ENCODE measurements at places on chromosomes 12 and 14.

DNA sequence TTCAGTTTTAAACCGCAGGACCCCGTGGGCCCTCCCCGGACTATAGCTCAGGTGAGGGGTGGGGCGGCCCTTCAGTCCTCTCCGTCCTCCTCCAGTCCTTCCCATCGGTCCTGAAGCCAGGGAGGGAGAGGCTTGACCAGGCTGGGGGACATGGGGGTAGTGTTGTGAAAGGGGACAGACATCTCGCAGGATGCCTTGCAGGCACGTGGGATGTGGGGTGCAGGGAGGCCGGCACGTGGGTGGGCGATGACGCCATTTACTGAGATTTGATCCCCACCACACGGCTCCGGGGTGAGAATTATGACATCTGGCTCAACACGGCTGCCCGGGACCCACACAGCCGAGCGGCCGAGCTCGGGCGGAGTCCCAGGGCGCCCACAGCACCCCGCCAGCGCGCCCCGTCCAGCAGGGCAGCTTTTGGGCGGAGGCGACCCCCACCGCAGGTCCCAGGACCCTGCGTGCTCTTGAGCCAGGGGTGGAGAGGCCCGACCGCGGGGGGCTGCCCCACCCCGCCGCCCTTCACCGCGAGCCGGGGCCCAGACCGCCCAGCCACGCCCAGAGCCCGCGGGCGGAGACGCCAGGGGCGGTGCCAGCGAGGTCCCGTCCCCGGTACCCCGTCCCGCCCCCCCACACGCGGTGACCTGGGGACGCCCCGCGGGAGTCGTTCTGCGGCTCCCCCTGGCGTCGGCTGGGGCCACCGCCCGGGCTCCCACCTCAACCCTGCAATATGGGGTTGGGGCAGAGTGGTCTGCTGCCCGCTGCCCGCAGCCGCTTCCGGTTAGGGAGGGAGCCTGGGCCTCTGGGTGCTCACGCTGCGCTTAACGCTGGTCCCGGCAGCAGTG, 3.3 kb upstream of the EXOC3L4 start:
- DNase-seq = peak; percentile 86

DNA sequence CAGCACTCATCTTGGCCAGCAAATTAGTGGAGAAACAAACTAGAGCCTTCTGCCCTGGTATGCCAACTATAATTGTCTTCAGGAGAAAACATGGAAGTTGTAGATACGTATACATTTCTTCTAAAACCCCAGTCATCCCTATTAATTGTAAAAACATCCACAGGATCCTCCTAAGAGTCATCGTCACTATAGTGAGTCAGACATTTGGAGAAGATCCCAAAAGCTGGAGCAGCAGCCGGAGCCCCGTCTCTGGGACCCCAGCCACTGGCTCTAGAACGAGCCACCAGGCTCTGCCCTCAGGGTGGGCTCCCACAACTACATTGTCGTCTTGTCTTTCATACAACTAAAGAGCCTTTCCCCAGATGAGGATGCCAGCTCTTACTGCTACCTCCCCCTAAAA, 15.5 kb downstream of the PRKAB1 start:
- DNase-seq = peak; percentile 47

- DNase-seq = no peak
These were observed 1.3 kb upstream of the DYNC1H1 start for GRCh38 chr14:101963052-101963451.

DNA sequence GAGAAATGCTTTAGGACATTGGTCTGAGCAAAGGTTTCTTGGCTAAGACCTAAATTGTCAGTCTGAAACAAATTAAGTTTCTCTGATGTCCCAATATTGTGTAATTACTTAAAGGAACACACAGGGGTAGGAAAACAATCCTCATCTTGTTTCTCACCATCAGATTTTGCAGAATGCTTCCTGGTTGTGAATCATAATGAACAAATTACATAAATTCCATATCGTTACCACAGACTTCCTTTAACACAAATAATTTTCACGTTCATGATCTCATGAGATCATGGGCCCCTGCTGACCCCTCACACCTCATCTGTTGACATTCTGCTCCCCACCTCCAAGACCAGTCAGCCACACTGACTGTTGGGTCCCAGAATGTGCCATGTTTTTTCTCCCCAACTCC, 194.1 kb downstream of the MON2 start:
- peak; percentile 77 for DNase-seq

- no peak for DNase-seq
These were observed 64.1 kb downstream of the LRP6 start for GRCh38 chr12:12202747-12203146.

- DNase-seq = peak; percentile 93
These were observed 96.9 kb upstream of the TMPO start for GRCh38 chr12:98418357-98419075.

- no peak for DNase-seq
These were observed 25.4 kb downstream of the HSPB8 start for GRCh38 chr12:119204131-119204530.

- no peak for DNase-seq
These were observed 132.7 kb downstream of the SLC41A2 start for GRCh38 chr12:104825408-104825807.

- DNase-seq = no peak
These were observed 37.9 kb downstream of the CYP46A1 start for GRCh38 chr14:99721792-99722516.

- DNase-seq = no peak
These were observed 129.8 kb upstream of the CPM start for GRCh38 chr12:69062621-69063237.

- no peak for DNase-seq
These were observed 66.6 kb downstream of the ERGIC2 start for GRCh38 chr12:29314416-29314815.

GRCh38 chr14:85523624-85524023, 6.3 kb upstream of the FLRT2 start:
- DNase-seq = no peak

DNA sequence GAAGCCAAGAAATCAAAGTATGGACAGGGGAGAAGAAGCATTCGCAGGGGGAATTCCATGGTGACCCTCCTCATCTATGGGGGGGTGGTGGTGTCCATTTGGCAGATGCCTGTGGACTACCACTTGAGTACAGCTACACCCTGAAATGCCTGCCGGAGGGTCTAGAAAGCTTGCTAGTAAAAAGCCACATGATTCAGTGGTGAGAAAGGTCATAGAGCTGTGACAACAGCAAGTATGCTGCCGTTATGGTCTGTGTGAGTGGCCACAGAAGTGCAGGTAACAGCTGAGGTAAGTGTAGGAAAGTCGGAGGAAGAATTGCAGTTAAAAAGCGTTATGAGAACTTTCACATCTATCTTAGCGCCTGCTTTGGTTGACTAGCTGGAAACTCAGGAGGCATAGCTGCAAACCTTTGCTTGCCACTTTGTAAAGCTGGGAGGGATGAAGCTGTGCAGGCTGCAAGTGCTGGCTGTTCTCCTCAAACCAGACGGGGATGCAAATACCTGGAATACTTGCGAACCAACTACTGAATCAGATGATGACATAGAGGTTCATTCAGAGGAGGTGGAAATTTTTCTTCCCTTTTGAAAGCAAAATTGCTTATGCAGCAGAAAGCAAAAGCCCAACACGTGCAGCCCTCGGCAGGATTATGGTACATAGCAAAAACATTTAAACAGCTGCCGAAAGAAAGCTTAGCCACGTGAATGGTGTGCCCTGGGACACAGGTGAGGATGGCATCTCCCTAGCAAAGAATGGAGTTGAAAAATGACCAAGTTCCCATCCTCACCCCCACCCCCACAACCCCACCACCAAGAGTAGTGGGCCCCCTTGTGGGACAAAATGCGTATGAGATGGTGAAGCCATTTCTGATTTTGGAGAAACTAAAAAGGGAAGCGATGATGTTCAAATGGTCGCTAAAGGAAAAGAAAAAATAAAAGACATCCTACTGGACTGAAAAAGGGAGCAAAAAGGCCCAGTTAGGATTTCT, 287.0 kb downstream of the RERGL start:
- DNase-seq = no peak

GRCh38 chr12:6424866-6425265, 19.9 kb upstream of the CD27 start:
- DNase-seq = no peak

DNA sequence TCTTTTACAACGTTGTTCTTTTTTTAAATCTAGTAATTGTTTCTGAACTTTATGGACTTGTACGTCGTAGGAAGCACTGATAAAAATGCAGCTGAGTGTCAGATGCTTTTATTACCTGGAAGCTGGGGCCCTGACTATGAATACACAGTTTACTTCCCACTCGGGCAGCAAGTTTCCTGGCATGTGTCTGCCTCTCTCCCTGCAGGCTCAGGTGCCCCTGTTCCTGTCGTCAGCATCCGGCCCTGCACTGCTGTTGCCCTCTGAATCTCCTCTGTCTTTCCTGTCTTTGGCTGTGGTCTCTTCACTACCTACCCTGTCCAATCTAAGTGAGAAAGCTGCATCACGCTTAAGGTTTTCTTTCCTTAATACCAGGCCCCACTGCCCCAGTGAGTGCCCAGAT, 75.8 kb downstream of the PELI2 start:
- DNase-seq = no peak

GRCh38 chr12:34602213-34602940, 580.1 kb downstream of the ALG10 start:
- peak; percentile 1 for DNase-seq

DNA sequence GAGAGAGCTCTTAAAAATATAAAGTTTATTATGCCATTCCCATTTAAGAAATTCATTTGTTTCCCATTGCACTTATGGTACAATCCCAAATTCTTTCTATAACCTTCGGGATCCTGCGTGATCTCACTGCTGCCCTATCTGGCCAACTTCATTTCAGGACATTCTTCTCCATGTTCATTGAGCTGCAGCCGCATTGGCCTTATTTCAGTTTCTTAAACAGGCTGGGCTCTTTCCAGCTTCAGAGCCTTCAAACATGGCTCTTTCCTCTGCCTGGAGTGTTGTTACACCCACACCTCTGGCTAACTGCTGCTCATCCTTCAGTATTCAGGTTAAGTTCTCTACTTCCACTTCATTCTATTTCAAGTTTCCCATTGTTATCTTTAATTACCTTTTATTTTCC, 58.5 kb upstream of the LRTM2 start:
- DNase-seq = no peak

- DNase-seq = peak; percentile 22
These were observed 28.0 kb upstream of the ADIPOR2 start for GRCh38 chr12:1662761-1663439.

GRCh38 chr14:35342489-35343010, 50.4 kb downstream of the PSMA6 start:
- DNase-seq = no peak

DNA sequence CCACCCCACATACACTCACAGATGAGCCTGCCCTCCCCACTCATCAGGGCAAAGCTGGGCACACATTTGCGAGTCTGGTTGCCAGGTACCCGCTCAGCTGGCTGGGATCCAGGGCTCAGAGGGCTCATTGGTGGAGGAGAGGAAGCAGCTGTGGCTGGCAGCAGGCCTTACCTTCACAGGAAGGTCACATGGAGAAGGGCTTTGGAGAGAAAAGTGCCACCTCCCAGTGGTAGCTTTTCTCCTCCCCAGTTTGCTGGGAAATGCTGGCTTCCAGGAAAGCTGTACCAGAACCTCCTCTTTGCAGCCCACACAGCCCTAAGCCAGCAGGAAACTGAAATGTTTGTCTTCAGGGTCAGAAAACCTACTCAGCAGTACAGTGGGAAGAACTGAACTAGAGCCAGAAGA, 55.6 kb downstream of the LGMN start:
- no peak for DNase-seq

- DNase-seq = no peak
These were observed 439.6 kb upstream of the LRFN5 start for GRCh38 chr14:41167040-41167439.

DNA sequence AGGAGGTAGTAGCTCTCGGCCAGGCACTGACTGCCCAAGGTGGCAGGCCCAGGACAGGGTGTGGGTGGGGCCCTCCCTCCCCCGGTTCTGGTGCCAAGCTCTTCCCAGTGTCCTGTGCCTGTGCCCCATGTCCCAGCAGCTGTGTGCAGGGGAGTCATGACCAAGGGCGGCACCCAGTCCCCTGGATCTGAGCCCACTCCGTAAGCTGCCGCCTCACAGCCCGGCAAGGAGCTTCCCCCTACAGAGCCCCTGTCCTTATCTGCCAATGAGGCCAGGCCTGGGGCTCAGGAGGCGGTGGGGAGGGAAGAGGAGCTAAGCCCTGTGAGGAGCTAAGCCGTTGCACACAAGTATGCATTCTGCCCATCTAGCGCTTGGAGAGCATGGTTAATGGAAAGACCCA, 5.6 kb upstream of the C14orf180 start:
- DNase-seq = no peak

GRCh38 chr14:76927971-76928700, 100.4 kb downstream of the IRF2BPL start:
- DNase-seq = no peak

DNA sequence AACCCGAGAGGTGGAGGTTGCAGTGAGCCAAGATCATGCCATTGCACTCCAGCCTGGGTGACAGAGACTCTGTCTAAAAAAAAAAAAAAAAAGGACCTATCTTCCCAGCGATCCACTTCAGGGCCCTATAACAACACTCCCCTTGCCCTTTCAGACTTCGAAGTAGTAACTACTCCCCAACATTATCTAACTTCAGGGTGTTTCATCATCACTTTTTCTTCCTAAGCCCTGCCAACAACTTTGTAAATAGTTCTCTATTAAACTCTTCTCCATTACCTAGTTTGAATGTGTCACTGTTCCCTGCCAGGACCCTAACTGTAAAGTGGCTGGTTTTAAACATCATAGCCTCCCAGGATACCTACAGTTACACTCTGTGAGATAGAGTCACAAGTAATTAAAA, 220.8 kb downstream of the BTG1 start:
- DNase-seq = no peak

GRCh38 chr14:44154874-44155273, 352.2 kb downstream of the FSCB start:
- DNase-seq = no peak

DNA sequence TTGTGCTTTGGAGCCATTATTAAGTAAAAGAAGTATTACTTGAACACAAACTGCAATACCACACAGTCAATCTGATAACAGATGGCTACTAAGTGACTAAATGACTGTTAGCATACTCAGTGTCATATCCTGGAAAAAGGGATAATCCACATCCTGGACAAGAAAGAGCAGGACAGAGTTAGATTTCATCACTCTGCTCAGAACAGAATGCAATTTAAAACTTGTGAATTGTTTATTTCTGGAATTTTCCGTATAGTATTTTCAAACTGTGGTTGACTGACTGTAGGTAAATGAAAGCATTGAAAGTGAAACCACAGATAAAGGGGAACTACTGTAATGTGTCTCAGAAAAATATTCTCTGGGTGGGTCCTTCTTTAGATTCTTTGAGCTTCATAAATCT, 458.8 kb downstream of the TMEM117 start:
- no peak for DNase-seq

GRCh38 chr12:53287741-53288216, 7.6 kb upstream of the PFDN5 start:
- peak; percentile 78 for DNase-seq

GRCh38 chr12:102371165-102371564, 109.2 kb downstream of the IGF1 start:
- no peak for DNase-seq

GRCh38 chr12:100234591-100235304, 32.1 kb downstream of the DEPDC4 start:
- DNase-seq = peak; percentile 63

GRCh38 chr12:31959701-31960391, 631 bp downstream of the RESF1 start:
- DNase-seq = peak; percentile 79

Measured in GM03348 (cell line).